ENCODE measurements at places on chromosomes 7 and 10.

DNA sequence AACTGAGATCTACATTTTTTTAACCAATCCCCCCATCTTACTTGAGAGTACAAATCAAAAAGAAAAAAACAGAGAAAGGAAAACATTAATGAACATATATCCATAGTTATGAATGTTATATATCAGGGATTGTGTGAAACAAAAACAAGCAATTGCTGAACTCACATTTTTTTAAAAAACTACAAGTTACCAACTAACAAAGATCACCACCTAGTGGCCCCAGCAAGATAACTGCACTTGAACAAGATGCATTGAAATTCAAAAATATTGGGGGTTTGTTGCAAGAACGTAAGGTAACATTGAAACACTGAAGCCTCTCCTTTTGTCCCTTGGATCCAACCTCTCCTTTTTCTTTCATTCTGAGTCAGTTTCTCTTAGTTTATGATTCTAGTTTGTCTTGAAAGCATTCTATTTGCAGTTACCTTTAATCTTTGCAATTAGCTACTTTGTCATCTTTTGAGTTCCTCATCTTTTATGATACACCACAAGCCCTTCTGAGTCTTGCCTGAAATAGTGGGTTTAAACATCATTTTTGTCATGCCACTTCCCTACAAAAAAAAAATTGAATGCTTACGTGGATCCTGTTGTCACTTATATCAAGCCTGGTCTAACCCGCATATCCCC lies 87.3 kb upstream of the TES start:
- DNase-seq: peak; percentile 70

- DNase-seq: peak; percentile 68
These were observed 114.9 kb downstream of the IPMK start for GRCh38 chr10:58152673-58153263.

DNA sequence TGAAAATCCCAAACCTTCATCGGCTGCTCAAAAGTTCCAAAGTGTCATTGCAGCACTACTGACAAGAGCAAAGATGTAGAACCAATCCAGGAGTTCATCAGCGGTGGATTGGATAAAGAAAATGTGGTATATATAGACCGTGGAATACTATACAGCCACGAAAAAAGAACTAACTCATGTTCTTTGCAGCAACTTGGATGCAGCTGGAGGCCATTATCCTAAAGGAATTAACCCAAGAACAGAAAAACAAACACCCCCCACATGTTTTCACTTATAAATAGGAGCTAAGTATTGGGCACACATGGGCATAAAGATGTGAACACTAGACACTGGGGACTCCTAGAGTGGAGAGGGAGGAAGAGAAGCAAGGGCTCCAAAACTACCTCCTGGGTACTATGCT lies 31.6 kb downstream of the PHYH start:
- no peak for DNase-seq

GRCh38 chr10:29811751-29812427 lies 177.1 kb upstream of the SVIL start:
- peak; percentile 62 for DNase-seq

DNA sequence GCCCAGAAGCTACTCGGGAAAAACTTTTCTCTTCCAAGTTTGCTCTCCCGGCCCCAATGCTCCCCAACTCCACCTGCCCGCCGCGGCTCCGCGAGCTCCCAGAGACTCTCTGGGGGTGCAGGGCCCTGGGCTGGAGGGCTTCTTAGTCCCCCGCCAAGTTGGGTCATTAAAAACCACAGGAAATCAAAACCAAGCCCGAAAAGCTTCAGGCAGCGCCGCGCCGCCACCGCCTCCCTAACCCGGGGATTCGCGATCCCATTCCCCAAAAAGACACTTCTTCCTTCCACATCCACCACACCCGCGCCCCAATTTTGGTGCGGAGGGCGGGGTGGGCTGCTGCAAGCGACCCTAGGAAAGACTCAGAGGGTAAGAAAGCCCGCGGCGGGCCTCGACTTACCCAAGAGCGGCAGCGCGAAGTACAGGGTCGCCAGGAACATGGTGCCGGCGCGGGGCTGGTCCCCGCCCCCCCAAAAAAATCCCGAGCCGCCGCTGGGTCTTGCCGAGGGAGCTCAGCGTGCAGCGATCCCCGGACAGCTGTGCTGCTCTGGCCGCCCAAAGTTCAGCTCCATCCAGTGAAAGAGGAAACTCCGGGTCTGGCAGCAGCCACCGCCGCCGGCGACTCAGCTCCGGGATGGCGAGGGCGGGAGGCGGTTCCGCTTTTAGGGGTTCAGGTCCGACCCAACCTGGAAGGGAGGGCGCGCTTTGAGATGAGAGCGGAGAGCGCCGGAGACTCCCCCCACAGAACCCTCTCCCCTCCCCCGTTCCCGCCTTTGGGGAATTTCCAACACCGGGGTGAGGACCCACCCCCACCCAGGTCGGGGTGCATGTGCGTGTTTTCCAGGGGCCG lies 1.2 kb downstream of the GFRA1 start:
- DNase-seq: peak; percentile 16

DNA sequence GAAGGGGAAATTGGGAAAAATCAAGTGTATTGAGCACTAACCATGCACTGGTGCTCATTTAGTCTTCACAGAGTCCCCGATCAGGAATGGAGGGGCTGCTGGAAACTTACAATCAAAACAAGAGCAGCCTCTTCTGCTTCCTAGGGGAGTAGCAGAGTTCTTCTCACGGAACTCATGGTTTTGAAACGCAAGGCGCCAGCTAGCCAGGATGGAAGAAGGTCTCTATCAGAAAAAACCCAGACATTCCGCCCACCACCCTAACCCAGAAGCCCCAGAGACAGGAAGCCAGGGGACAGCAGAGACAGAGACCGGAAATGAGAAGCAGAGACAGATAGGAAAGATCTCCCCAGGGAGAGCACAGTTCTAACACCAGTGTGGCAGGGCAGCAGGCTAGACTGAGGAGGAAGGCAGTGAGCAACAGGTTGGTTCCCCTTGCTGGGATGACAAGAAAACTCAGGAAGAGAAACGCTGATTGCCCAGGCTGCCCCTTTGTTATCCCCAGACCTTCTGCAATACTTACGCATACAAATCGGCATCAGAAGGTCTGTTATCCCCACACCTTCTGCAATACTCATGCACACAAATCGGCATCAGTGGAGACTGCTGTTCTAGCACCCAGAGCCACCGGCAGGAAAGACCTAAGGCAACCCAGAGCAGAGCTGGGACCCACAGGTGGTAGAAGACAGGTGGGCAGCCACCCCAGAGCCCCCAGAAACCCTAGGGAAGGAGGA lies 99.2 kb downstream of the CPXM2 start:
- DNase-seq: no peak

DNA sequence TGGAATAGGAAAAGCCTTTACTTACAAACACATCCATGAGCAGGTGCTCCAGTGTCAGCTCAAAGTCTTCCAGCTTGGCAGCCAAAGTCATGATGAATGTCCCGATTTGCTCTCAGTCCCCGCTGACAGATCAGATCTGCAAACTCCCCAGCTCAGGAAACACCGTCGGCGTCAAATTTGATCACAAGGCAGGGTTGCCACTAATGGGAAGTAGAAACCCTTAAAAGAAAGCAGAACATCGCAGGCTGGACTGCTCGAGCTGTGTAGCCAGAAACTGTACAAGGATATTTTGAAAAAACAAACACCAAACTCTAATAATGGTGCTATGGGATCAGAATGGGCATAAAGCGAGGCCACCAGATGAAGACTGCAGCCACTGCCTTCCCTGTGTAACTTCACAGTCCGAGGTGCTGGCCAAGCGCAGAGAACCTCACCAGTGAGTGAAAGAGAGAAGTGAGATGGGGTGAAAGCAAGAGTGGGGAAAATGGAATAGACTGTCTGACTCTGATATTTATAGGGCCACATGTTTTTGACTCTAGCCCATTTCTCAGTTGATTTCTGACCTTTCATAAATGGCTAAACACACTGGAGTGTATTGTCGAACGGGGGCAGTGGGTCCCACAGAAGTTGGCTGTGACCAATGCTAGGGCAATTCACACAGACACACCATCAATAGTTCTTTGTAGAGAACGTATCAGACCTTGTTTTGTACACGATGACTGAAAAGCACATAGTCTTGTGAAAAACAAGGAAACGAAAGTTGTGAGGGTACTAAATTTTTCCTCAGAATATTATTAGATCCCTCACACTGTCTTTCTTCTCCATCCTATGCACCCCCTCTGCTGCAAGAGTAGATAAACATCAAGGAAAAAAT lies 306.2 kb downstream of the FRMD4A start:
- no peak for DNase-seq

DNA sequence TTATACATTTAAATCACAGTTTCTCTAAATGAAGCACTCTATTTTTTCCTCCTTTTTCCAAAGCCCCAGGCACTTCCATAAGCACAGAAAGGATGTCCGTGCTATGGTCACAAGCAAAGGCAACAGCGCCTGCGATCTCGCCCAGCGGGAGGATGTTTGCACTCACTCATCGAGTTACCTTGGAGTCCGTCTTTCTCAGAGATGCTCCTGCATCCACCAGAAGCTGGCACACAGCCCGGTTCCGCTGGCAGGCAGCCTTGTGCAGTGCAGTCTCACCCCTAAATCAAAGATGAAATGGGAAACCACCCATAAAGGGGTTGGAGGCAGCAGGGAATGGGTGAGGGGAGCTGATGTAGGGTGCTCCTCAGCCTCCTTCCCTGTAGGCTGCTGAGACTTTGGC lies 51.9 kb upstream of the PTN start:
- DNase-seq: no peak

GRCh38 chr7:149459540-149460452 lies 1.1 kb downstream of the ZNF777 start:
- DNase-seq: peak; percentile 17

- peak; percentile 6 for DNase-seq
These were observed 44.6 kb upstream of the C1QL3 start for GRCh38 chr10:16566202-16566805.

- no peak for DNase-seq
These were observed 324.4 kb downstream of the KCNMA1 start for GRCh38 chr10:77313066-77313750.

DNA sequence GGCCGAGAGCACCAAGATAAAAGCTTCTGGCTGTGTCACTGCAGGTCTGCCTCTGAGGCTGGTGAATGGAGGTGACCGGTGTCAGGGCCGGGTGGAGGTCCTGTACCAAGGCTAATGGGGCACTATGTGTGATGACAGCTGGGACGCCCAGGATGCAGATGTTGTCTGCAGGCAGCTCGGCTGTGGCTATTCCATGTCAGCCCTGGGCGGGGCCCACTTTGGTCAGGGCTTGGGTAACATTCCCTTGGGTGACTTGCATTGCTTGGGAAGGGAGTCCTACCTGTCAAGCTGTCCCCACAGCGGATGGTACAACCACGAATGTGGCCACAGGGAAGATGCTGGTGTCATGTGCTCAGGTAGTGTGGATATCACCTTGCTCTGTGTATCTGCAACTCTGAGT lies 8.0 kb downstream of the DMBT1 start:
- DNase-seq: no peak

GRCh38 chr10:123703195-123703790 lies 37.1 kb downstream of the GPR26 start:
- DNase-seq: no peak

DNA sequence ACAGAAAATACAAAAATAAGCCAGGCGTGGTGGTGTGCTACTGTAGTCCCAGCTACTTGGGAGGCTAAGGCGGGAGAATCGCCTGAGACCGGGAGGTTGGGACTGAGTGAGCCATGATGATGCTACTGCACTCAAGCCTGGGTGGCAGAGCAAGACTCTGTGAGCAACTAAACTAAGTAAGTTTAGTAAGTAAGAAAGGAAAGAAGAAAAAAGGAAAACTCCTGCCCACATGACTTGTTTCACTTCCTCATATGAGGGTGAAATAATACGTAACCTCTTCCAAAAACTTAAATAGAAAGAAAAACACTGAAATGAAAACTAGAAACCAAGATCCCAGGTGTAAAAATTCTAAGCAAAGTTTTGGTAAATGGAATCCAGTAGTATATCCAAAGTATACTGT lies 79.6 kb downstream of the LARP4B start:
- no peak for DNase-seq

DNA sequence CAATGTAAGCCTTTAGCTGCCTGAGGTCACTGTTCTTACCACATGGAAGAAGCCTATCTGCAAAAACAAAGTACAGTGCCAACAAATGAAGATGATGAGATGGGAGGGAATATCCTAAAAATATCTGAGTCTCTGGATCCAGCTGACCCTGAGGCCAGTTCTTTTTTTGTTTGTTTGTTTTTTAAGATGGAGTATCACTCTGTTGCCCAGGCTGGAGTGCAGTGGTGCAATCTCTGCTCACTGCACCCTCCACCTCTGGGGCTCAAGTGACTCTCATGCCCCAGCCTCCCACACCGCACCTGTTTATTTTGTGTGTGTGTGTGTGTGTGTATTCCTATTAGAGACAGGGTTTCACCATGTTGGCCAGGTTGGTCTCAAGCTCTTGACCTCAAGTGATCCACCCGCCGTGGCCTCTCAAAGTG lies 44.9 kb downstream of the HYCC1 start:
- DNase-seq: no peak

DNA sequence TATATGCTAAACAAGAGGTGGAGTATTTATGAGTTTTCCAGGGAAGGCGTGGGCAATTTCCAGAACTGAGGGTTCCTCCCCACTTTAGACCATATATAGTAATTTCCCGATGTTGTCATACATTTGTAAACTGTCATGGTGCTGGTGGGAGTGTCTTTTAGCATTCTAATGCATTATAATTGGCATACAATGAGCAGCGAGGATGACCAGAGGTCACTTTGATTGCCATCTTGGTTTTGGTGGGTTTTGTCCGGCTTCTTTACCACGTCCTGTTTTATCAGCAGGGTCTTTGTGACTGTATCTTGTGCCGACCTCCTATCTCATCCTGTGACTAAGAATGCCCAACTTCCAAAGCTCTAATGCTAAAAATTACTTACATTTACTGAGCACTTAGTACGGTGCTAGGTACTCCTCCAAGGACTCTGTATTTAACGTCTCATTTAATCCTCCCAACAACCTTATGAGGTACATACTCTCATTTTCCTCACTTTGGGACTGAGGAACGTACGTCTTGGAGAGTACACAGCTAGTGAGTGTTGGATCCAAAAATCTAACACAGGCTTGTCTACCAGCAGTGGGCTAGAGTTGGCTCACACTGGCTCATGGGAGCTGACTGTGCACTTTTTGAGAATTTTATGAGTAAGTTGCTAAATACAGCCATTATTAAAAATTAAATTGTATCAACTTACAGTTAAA lies 144.8 kb upstream of the NEBL start:
- DNase-seq: no peak

DNA sequence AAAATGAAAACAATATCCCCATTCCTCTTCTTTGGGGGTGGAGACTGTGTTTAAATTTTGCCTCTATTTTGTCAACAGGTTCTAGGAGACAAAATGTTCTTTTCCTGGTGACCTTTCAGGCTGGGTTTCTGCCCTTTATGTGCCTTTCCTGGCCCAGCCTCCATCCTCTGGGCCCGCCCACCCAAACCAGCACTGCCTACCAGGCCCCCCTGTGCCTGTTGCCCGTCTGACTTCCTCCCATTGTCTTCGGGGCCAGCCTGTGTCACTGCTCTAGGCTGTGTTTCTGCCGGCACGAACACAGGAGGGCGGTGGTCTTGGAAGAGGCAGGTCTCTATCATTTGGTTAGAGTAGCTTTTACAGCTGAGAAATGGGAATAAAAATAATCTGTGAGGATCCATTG lies 13.9 kb downstream of the TSPAN14 start:
- DNase-seq: peak; percentile 86

All from hematopoietic multipotent progenitor cell treated with erythropoietin and hydrocortisone succinate and interleukin-3 and kit ligand, for 6 days (in vitro differentiated cells).